ENCODE measurements at places on chromosomes 1 and 21.
A peak's percentile ranks its signal among the peaks of the same experiment; 100 is the strongest.

GRCh38 chr1:186215636-186216035, 159.4 kb downstream of the TPR start:
- DNase-seq = no peak

DNA sequence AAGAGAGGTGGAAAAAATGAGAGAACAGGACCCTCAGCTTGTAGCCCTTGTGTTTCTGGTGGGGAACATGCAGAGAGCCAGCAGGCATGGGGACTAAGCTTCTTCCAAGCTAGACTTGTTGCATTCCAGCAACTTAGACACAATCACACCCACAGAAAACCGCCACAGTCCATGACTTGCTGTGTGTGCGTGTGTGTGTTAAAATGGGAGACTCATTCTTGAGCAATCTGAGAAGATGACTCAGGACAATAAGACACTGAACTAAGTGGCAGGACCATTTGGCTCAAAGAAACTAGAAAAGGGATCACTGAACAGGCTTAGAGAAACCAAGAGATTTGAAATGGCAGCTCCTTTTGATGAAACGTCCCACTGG, 78.0 kb downstream of the HLX start:
- no peak for DNase-seq

DNA sequence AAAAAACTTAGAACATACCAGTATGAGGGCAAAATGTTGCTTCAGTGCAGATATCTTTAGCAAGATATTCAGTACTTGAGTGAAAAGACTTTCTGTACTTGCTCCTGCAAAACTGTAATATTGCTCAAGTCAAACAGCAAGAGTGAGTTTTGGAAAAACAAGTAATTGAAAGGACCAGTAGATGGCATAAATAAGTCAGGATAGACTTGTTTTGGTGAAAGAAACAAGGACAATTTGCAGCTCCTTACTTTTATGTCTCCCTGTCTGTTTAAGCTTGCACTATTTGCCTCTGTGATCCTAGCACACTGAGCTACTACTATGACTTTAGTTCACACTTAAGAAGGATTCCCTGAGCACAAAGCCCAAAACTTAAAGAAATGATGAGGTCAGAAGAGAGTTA, 39.1 kb downstream of the IFI44 start:
- DNase-seq = no peak

DNA sequence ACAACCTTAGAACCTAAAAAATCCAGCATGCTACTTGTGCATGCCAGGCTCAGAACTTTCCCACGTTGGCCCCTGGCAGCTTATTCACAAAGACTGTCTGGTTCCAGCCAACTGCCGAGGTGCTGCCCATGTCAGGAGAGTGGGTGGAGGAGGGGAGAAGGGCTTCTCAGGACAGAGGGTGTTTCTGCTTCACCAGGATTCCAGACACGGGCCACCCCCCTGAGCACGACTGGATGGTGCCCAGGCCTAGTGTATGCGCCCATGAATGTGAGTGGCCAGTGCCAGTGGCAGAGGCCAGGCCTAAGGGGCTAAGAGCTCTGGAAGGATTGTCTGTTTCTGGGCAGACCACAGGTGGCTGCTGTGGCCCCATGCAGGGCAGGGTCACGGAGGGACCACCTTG, 148.2 kb upstream of the COL6A1 start:
- DNase-seq = no peak

DNA sequence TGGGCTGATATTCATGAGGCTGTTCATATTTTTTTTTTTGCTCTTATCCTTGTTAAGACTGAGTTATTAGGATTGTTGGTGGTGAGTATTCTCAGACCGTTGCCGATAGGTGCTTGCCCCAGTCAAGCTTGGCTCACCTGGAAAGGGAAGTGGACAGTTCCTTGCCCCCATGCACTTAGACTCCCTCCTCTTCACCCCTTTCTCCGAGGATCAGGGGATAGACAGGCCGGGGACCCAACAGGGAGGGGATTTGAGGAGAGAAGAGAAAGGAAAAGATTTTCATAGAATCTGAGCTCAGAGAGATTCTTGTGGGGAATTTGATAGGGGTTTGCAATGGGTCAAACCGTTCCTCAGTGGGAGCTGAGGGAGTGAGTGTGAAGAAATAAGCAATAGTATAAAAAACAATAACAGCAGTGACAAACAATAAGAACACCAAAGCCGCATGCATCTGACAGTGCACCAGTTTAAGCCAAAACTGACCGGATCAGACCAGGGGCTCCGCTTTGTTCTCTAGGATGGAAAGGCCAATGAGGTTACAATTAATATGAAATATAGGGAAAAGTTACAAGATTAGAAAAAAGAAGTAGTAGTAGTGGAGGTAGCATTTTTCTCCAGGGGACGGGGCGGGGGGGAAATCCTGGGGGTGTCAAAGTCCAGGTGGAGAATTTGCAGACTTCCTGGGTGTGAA, 8.9 kb downstream of the PAX7 start:
- DNase-seq = no peak

GRCh38 chr1:116372191-116372590, 853 bp upstream of the ATP1A1 start:
- no peak for DNase-seq

DNA sequence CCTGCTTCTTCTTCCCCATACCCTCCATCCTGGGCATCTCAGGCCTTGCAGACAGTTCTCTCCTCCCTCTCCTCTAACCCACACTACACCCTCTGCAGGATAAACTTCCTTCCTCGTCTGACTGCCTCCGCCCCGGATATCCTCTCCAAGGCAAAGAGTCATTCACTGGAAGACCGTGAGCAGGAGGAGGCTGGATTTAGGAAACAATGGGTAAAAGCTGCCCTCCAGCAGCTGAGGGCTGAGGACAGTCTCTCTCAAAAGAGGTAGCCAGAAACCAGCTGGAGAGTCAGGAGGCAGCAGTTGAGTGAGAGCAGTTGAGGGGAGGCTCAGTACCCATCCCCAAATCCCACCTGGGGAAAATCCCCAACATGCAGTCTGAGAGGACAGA, 1.4 kb downstream of the CSRP1 start:
- peak; percentile 68 for DNase-seq
